NAMALWA (cell line): ENCODE measurements at places on chromosomes 3 and 15.

- no peak for DNase-seq
Observed at GRCh38 chr15:99096173-99096893, 8.5 kb upstream of the SYNM start.

DNA sequence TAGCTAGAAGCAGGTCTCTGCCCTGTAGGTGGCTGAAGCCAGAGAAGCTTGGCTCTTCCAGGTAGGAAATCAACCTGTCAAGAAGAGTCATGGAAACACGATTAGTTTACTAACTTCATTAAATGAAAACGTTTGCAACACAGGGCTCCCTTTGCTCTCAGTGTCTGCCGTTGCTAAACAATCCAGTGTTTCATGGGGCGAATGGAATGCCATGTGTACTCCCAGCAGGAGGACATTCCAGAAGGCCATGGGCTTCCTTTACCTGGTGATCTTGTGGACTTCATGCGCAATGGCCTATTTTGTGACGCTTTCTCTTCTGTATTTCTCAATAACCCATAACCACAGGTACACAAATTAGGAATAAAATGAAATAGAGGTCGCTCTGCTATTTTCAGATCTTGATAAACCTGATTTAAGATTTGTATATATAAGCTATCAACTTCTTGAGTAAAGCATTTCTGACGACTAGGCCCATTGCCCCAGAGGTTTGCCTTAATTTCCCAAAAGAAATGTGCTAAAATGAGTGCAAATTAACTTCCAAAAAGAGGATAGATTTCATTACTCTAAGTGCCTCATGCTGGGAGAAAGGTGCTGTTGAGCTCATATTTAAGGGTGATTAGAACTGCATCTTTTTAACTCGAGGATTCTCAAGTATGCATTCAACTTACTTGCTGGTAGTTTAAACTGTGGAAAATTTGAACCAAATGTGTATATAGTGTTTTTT, 171.0 kb downstream of the EPHA3 start:
- no peak for DNase-seq

GRCh38 chr3:188272481-188273372, 118.8 kb downstream of the LPP start:
- no peak for DNase-seq

DNA sequence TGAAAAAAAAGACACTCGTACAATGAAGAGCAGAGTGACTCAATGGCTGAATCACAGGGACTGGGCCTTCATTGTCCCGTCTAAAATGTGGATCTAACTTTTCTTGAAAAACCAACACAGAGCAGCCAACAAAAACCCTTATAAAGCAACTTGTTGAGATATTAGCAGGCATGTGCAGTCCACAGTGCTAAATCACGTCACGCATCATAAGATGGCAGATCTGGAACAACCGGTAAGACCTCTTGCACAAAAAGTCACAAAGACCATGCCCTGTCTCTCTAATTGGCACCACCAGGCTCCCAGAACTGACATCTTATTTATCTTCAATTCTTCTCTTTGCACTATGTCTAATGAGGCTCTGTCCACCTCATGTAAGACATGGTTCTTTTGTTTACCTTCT, 177.0 kb downstream of the MAGI1 start:
- DNase-seq: no peak

- DNase-seq: no peak
Observed at GRCh38 chr3:174229916-174230315, 629.2 kb upstream of the NAALADL2 start.

GRCh38 chr3:194123726-194124125, 12.2 kb upstream of the HES1 start:
- DNase-seq: no peak

- DNase-seq: no peak
Observed at GRCh38 chr3:50214824-50215223, 9.8 kb downstream of the SLC38A3 start.

- no peak for DNase-seq
Observed at GRCh38 chr3:165195640-165196576, at the start of gene SLITRK3. TSS of gene SLITRK3 (minus strand) at chr3:165196384. CDS start at chr3:165190830, 5,554 bp downstream.

DNA sequence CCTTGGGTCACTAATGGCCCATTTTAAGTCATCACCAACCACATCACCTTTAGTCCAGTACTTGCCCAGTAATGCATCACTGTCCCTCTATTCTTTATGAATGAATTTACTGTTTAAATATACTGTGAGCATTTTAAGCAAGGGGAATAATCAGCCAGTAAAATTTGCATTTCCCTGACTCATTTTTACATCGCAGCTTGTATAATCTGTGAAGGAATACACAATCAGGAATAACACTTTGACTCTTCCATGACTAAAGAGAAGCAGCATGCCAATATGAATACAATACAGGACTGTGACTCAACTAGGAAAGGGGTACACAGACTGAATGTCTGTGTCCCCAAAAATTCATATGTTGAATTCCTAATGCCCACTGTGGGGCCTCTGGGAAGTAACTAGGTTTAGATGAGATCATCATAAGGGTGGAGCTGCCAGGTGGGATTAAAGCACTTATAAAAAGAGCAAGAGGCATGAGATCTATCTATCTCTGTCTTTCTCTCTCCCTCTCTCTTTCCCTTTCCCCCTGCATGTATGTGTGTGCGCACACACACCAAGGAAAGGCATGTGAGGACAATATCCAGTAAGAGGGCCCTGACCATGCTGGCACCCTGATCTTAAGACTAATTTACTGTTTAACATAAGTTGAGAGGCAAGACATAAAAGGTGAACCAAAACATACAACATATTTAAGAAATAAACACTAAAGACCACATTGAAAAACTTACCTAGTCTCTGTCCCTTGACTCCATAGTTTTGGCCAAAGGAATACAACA, 12.1 kb downstream of the B4GALT4 start:
- no peak for DNase-seq

DNA sequence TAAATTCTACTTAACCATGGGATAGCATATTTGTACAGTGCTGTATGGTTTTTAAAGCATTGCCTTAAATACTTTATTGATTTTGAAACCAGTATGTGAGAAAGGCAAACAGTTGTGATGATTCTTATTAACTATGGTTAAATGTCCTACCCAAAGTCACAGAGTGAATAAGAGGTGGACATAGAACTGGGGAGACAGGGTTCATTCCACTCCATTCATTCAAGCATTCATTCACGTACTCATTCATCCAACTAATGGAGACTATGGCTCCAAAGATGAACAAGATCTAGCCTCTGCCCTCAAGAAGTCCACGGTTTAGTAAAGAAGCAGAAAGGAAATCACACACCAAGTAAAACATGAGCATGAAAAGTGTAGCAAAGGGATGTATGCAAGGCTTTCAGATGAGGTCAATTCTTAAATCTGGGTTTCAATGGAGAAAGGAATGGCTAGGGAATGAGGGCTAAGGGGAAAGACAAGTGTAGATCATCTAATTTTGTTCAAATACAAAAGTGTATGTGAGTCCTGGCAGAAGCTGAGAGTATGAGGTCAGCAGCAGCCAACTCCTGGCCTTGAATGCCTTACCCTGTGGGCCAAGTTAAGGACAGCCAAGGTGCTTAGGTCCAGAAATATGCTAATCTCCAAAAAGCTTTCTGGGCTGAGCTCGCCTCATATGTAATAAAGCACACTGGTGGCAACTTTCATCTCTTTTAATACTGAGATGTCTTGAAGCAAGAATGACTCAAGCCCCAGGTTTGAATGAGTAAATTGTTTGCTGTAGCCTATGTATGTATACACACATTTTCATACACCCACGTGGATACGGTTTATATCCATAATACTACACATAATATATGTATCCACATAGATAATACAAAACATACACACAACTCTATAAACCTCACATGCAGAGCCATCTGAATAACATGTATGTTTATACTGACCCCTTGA, 4.3 kb downstream of the TNIK start:
- no peak for DNase-seq

DNA sequence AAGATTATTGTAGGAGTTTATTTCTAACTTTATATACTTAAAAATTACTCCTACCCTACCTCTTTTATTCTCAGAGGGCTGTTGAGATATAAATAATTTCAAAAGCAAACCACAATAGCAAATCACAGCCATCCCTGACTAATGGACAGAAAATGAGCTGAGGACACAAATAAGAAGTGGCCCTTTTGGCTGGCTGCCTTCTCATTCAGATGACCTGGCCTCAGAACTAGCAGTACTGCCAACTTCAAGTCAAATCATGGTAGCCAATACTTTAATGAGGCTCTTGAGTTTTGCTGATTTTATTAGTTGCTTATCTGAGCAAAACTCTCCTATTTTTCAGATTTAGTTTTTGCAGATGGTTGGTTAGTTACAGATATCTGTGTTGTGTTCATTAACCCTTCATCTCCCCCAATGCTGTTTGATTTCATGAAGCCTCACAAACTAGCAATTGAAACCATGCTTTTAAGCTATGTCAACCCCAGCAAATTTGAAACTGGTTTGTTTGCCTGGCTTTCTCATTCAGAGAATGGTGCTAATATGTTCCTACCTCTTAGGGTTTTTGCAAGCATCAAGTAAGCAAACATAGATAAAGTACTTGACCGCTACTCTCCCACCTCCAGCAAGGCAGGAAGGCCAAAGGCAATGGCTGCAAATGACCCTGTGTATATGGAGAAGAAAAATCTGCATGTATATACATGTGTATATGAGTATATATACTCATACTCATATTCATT, 73.4 kb upstream of the HACD2 start:
- no peak for DNase-seq

DNA sequence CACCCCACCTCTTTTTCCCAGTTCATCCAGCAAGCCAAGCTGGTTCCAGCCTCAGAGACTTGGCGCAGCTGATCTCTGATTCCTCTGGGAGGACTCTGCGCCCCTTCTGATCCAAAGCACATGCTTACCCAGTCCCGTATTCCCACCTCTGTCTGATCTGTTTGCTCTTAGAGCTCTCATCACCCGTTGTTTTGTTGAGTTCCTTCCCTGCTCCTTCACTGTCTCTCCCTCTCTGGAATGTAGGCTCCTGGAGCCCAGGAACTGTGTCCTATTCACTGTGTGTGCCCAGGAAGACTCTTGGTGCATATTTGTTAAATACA, 1.3 kb upstream of the ZXDC start:
- DNase-seq: no peak

GRCh38 chr15:26166429-26166828, 303.3 kb upstream of the ATP10A start:
- peak; percentile 25 for DNase-seq

GRCh38 chr3:182837855-182838454, 44.7 kb downstream of the ATP11B start:
- DNase-seq: peak; percentile 46

- peak; percentile 6 for DNase-seq
Observed at GRCh38 chr15:95446854-95447253, 883.6 kb upstream of the NR2F2 start.

GRCh38 chr3:12413721-12414255, 70.5 kb upstream of the TSEN2 start:
- DNase-seq: no peak

- no peak for DNase-seq
Observed at GRCh38 chr15:92733090-92733933, 77.7 kb upstream of the FAM174B start.

DNA sequence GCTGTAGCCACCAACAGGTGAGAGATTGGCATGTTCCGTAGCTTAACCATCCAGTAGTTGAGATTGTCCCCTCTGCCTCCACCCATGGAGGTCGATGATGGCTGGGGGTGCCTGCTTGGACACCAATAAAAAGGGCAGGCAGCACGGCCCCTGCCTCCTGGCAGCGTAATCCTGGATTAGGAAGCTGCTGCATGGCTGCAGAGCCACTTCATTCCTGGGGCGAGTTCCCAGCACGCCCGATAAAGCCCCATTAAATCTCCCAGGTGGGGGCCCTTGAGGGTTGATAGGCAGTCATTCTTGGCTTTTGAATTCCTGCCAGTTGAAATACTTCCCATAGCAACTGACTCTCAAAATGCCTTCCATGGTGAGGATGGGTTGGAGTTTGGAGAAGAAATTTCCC, 67.8 kb downstream of the PLXNA1 start:
- no peak for DNase-seq

DNA sequence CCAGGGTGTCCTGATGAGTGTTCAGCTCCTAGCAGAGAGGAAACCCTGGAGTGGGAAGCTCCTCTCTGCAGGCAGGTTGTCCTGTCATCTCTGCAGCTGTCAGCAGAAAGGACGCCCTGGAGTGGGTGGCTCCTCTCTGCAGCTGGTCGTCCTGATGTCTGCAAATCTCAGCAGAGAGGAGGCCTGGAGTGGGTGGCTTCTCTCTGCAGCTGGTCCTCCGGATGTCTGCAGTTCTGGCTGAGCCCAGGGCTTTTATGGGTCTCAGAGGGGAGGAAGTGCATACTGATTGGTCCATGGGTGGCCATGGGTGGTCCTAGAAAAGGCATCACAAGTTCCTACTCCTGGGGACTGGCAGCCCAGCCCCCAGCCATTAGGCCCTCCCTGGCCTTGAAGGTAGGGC, 102.6 kb upstream of the BNIP2 start:
- DNase-seq: no peak

- no peak for DNase-seq
Observed at GRCh38 chr15:90451053-90451850, 63.2 kb downstream of the IQGAP1 start.

DNA sequence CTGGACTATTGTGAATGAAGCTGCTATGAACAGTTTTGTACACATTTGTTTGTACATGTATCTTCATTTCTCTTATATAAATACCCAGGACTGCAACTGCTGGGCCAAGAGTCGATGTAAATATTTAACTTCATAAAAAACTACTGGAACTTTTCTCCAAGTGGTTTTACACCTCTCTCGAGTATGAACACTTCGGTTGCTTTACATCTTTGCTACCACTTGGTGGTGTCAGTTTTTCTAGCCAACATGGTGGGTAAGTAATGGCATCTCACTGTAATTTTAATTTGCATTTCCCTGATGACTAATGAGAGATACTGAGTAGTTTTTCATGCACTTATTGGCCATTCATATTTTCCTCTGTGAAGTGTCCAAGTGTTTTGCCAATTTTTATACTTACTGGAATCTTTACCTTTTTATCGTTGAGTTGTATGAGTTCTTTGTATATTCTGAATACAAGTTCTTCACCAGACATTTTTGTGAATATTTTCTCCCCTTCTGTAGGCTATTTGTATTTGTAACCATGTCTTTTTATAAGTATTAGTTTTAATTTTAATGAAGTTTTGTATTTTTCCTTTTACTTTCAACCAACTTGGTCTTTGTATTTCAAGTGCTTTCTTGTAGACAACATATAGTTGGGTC, 44.4 kb downstream of the PCOLCE2 start:
- peak; percentile 80 for DNase-seq

DNA sequence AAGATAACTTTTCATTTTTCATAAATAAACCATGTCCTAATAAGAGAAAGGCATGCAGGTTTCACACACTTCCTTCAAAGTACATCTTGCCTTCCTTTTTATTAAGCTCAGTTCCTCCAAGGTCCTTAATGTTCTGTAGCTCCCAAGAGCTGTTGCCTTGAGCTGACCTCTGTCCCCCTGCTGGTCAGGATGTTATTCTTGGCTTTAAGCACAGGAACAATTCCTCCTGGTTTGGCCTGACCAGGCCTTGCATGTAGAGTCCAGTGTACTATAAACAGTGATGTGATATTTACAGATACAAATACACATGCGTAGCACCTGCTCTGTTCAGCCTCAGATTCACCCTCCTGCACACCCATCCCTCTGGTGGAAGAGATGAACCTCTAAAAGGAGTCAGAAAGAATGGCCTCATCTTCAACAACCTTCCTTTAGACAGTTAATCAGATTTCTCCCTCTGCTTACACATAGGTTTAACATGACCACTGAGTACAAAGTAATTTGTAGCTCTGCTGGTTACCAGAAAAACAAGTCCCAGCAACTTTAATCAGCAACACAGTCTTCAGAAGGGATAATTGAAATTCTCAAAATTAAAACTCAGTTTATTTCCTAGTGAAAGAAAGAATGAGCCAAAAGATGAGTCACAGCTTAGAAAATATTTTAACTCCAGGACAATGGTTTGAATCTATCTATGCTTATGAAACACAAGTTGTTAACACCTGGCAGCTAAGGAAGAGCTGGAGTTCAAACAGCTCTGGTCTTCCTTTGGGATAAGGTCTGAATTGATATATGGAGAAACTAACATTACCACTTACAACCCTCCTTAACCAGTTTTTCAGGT, 46.5 kb downstream of the PTPN9 start:
- peak; percentile 30 for DNase-seq
